ENCODE measurements at places on chromosomes 4 and X.

DNA sequence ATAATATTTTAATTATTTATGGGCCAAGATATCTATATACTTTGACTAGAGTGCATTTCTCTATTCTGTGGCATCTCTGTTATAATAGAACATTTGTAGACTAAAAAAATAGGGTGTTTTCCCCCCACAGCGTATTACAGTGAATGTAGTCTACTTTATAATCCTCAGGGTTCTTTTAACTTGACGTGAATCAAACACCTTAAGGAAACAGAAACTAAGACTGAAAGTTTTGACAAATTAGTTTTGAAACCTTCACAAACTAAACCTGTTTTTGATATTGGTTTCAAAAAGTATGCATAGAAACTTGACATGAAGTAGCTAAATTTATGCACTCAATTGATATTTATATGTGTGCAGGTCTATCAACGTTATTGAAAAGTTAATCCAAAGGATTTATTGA, 1963.1 kb upstream of the TENM3 start:
- DNase-seq, result no peak

DNA sequence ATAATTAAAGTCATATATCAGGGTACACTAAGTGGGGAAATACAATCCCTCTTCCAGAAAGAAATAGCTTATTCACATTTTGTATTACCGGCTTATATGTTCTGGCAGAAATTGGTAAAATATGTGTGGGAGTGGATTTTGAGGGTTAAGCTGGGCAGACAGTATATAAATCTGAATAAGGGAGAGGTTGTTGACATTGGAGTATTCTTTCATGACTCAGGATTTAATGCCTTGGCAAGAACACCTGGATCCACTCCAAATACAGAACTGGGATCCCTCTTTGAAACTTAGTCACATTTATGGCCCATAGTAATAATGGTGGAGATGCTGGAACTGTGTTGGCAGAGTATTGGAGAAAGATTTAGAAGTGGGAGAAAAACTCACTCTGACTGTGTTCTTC, 54.3 kb upstream of the TET2 start:
- DNase-seq, result no peak

- no peak for DNase-seq
Measured at GRCh38 chr4:7273738-7274297, 81.5 kb downstream of the SORCS2 start.

- DNase-seq, result no peak
Measured at GRCh38 chr4:110059556-110060191, 138.7 kb downstream of the ELOVL6 start.

DNA sequence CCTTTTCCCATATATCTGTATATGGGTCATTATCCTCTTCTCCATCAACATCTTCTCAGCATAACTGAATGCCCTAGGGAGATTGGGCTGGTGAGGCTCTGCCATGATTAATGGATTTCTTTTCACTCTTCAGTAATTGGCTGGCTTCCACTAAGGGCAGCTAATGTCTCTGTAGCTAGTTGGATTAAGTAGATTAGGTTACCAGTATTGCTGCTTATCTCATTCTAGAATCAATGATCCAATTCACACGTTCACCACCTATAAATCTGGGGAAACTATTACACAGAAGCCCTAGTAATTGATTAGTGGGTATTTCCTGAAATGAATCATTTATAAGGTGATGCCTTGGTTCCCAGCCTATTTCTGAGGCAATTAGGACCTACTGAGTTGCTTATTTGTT, 94.8 kb downstream of the KDR start:
- DNase-seq, result no peak

- no peak for DNase-seq
Measured at GRCh38 chr4:130143656-130144055, 1047.7 kb downstream of the C4orf33 start.

DNA sequence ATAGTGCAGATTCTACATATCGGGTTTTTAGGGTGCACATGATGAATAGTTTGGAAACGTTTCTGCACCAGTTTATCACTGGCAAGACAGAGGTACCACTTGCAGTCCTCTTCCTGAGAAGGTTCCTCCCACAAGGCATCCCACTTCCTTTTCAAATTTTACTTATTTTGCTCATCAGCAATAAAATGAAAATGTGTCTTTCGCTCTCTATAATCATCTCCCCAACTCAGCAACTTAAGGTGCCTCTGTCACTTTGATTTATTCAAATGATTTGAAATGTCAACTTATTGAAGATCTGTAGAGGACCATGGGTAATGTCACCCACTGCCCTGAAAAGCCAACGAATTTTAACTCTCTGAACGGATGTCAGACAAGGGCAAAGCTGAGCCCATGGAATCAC, 53.2 kb downstream of the VGLL1 start:
- DNase-seq, result no peak

GRCh38 chrX:10992110-10992509, 119.0 kb upstream of the HCCS start:
- DNase-seq, result no peak

DNA sequence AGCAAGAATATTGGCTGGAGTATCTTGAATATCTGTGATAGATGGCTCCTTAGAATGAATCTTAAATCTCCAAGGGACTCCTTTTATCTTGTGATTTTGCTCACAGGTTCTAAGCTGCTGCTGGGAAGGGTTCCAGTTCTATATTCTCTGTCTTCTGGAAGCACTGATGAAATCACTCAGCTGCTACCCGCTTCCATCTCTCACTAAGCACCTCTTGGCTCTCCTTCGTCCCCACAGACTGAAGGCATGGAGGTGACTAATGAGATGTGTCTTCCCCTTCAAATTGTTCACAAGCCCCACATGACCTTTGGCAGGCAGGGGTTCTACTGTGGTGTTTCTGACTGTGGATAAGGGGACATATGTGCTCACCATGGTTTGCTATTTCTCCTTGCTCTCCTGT, 75.9 kb downstream of the C4orf51 start:
- DNase-seq, result no peak

DNA sequence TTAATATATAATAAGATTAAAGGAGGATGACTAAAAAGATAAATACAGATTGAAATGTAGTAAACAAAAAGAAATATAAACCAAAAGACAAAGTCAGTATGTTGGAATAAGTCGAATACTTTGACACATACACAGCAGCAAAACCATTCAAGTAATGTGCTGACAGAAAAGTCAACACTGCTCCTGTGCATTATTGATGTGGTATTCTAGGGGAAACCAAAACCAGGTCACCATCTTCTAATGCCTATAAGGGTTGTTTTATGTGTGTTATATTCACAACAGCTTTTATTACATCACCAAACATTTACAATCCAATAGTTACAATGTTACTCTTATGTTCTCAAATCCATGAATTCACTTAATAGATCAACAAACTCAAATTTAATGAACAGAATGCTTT, 111.8 kb upstream of the DKK2 start:
- DNase-seq, result no peak

DNA sequence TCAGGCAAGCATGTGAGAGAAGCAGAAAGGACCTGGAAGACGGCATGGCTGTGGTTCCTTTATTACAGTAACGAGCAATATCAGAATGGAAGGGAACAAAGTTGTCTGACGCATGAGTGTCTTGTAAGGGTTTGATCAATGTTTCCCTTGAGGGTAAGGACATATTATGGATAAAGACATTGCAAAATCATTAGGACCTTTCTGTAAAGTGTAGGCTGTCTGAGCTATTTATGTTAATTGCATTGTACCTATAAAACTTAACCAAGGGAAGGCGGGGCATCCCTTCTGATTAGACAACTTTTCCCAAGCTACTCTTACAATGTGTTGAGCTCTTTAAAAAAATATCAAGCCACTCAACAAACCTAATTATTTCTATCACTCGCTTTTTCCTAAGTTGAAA, 112.2 kb upstream of the JADE1 start:
- no peak for DNase-seq
